Activated T-cell treated with anti-CD3 and anti-CD28 coated beads, Interleukin-2, amount 50 U/mL, for 72 hours (primary cell): ENCODE measurements at places on chromosomes 16 and 17. TPM values are rescaled to one million over a fixed set of nuclear protein-coding genes. Genes with fewer than 3 reads are reported as not detected.

- H3K36me3 ChIP-seq = no peaks in the 10 kb centered on the region
- no peaks in the 10 kb centered on the region for H3K4me1 ChIP-seq
- no peak for DNase-seq
- no peak overlapping the region for H3K4me3 ChIP-seq
Measured at GRCh38 chr16:15398618-15399316, 3.2 kb downstream of the MPV17L start.

DNA sequence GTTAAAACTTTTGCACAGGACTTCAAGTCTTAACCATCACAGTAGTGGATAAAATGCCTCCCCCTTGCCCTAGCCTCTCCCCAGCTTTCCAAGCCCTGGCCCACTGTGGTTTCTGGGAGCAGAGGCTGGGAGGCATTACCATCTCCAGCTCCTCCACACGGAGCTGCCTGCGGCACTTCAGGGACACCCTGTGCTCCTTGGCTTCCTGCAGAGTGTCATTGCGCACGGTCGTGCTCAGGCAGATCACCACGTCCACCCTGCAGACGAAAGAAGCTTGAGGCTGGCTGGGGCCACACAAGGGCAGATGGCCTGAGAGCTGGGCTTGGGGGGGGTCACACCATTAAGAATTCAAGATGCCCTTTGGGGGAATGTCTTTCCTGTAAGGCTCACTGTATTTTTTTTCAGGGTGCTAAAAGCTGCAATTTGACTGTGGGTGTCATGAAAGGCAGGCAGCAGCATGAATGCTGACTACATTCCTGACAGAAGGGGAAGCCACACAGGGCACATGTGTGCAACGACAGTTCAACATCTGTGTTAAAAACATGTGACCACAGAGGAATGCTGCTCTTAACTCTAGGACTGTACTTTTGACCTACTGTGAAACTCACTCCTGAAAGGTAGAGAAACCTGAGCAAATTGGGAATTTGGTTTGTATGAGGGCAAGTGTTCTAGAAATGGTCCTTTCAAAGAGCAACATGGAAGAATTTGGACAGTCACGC is 47.7 kb upstream of the CLEC18B start:
- peaks cover 17% of the 10 kb centered on the region for H3K4me1 ChIP-seq
- no peak for DNase-seq
- no peaks in the 10 kb centered on the region for H3K27me3 ChIP-seq

BAIAP3 gene
- total RNA-seq = 1.1 TPM

GRCh38 chr17:34886831-34887230 is 74.4 kb downstream of the CCT6B start:
- H3K27ac ChIP-seq = no peak overlapping the region
- no peaks in the 10 kb centered on the region for H3K4me1 ChIP-seq
- H3K4me3 ChIP-seq = no peak overlapping the region
- H3K27me3 ChIP-seq = peaks cover 26% of the 10 kb centered on the region
- no peaks in the 10 kb centered on the region for H3K36me3 ChIP-seq

DNA sequence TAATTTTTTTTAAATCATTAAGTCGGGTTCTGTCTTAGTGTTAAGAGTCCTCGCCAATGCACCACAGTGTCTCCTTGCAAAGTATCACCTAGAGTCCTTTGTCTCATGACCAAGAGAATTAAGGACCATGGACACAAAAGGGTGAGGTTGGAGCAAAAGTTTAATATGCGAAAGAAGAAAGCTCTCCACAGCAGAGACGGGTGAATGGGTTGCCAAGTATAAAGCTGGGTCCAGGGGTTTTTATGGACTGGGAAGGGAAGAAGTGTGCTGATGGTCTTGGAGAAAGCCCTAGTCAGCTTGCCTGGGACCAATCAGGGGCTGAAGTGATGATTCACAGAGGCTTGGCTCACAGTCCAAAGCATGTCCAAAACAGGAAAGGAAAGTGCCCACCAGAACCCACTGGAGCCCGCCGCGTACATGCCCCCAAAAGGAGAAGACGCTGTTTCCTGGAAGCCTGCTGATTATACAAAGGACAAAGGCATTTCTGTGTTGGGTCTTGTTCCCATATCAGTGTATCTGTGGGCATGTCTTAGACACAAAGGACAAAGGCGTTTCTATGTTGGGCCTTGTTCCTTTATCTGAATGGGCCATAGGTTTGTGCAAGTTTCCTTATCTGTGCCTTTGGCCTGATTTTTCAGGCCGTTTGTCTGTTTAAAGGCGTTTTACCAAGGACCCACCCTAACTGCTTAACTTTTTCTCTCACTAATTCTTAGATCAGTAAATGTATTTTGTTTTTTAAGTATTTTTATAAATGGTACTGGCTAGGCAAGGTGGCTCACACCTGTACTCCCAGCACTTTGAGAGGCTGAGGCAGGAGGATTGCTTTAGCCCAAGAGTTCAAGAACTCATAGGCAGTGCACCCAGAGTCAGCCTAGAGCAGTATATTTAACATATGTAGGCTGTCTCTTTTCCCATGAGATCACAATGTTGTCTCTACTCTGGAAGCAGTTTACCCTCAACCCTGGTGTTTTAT is 28.7 kb upstream of the ATF7IP2 start:
- H3K4me3 ChIP-seq = no peak overlapping the region
- H3K36me3 ChIP-seq = no peaks in the 10 kb centered on the region
- H3K27ac ChIP-seq = no peak overlapping the region
- DNase-seq = no peak

NXN gene
- 1.7 TPM for total RNA-seq

DNA sequence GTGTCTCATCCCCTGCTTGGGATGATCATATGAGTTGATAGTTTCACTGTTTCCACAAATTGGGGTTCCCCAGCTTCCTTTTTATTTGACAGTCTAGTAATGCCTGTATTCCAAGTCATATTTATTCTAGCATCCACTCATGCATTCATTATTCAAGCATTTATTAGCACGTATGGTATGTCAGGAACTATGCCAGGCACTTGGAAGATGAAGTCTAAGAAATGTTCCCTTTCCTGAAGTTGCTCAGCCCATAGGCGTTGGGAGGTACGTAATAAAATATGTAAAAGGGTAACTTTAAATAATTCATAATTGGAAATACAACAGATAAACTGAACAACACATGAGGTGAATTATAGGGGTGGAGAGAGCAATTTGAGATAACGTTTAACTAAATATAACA is 338.0 kb upstream of the MAF start:
- H3K4me3 ChIP-seq = no peak overlapping the region
- H3K27ac ChIP-seq = no peak overlapping the region
- no peaks in the 10 kb centered on the region for H3K36me3 ChIP-seq
- H3K27me3 ChIP-seq = no peaks in the 10 kb centered on the region

RNF157 gene
- total RNA-seq = 100 TPM

SULT1A1 gene
- 12.7 TPM for total RNA-seq

MYH2 gene
- not detected for total RNA-seq

- H3K4me3 ChIP-seq = peak within 1 kb of the TSS; percentile 100
- peaks cover 5% of the 10 kb centered on the region for H3K36me3 ChIP-seq
- DNase-seq = peak; percentile 93
- H3K4me1 ChIP-seq = peaks cover 61% of the 10 kb centered on the region
Measured at GRCh38 chr17:38869526-38870258, at the start of gene LASP1. TSS of gene LASP1 (plus strand) at chr17:38870058. CDS start at chr17:38870190, 132 bp downstream.
